Body of pancreas (tissue), 4 donors: ENCODE measurements at places on chromosomes 4 and X. TPM values are rescaled to one million over a fixed set of nuclear protein-coding genes. Genes with fewer than 3 reads are reported as not detected.

DNA sequence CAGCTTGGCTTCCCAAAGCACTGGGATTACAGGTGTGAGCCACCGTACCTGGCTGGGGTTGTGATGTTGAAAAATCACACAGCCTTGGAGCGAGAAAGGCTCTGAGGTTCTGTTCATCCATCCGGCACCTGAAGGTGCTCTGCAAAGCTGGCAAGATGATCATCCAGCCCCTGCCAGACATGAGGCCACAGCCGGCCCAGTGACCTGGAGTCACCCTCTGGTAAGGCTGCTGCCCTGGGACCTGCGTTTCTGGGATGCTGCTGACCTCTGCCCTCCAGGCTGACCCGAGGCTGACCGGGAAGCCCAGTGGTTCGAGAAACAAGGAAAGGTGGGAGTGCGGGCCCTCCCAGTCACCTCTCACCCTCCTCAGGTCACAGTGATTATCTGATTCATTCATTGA is 13.5 kb upstream of the WFS1 start:
- DNase-seq: no peak

GRCh38 chr4:68359508-68359907 is 9.6 kb upstream of the YTHDC1 start:
- DNase-seq: no peak

- no peak for DNase-seq
These were observed 84.0 kb downstream of the NAA11 start for GRCh38 chr4:79241846-79242245.

Gene PARM1
- 21.0 TPM for total RNA-seq

Gene TMPRSS11E
- 0.78 TPM for total RNA-seq
